ENCODE measurements at places on chromosomes 11 and 22. TPM values are rescaled to one million over a fixed set of nuclear protein-coding genes. Genes with fewer than 3 reads are reported as not detected.

- peaks cover 3% of the 10 kb centered on the region for H3K27me3 ChIP-seq
- no peaks in the 10 kb centered on the region for H3K36me3 ChIP-seq
- no peaks in the 10 kb centered on the region for H3K4me1 ChIP-seq
- H3K27ac ChIP-seq, result no peak overlapping the region
These were observed 181.6 kb upstream of the POU2AF2 start for GRCh38 chr11:111063726-111064517.

DNA sequence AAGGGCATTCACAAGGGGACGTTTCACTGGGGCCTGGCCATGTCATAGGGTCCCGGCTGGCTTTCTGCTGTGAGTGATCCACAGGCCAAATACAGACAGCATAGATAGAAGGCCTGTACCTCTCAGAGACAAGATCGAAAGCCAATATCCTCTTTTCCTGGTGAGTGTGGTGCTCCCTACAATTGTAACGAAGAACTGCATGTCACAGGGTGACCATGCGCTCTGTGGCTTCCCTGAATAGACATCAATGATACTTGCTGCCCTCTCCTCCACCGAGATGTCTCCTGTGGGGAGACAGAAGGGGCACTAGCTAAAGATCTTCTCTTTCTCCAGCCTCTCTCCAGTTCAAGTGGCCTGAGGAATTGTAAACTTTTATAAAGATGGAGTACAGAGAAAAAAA lies 226.1 kb upstream of the POU2AF2 start:
- DNase-seq, result no peak
- H3K27me3 ChIP-seq, result peaks cover 2% of the 10 kb centered on the region
- no peak overlapping the region for H3K27ac ChIP-seq
- no peaks in the 10 kb centered on the region for H3K4me1 ChIP-seq

The GSTT2B gene
- not detected for total RNA-seq

The DMC1 gene
- total RNA-seq, result 12.5 TPM

- H3K27me3 ChIP-seq, result no peaks in the 10 kb centered on the region
- H3K4me1 ChIP-seq, result no peaks in the 10 kb centered on the region
- no peaks in the 10 kb centered on the region for H3K36me3 ChIP-seq
These were observed 7.2 kb downstream of the SLC22A12 start for GRCh38 chr11:64598106-64598796.

DNA sequence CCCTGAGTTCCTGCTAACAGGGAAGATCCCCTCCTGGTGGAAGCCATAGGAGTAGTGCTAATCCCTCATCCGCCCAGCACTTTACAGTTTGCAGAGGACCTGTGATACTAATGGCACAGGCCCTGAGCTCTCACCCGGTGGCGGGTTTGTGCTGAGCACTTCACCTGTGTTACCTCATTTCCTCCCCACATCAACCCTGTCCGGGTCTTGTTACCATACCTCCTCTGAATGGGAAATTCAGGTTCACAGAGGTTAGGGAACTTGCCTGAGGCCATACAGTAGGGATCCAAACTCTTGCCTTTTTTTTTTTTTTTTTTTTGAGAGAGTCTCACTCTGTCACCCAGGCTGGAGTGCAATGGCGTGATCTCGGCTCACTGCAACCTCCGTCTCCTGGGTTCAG lies 25.2 kb downstream of the CAPN1 start:
- no peak for DNase-seq
- H3K27me3 ChIP-seq, result no peaks in the 10 kb centered on the region
- H3K36me3 ChIP-seq, result peaks cover 43% of the 10 kb centered on the region
- H3K4me1 ChIP-seq, result peaks cover 7% of the 10 kb centered on the region
- no peak overlapping the region for H3K27ac ChIP-seq

- no peak overlapping the region for H3K4me3 ChIP-seq
- H3K27me3 ChIP-seq, result no peaks in the 10 kb centered on the region
- DNase-seq, result no peak
- no peak overlapping the region for H3K27ac ChIP-seq
- no peaks in the 10 kb centered on the region for H3K36me3 ChIP-seq
These were observed 332.2 kb downstream of the LUZP2 start for GRCh38 chr11:24828938-24829605.

DNA sequence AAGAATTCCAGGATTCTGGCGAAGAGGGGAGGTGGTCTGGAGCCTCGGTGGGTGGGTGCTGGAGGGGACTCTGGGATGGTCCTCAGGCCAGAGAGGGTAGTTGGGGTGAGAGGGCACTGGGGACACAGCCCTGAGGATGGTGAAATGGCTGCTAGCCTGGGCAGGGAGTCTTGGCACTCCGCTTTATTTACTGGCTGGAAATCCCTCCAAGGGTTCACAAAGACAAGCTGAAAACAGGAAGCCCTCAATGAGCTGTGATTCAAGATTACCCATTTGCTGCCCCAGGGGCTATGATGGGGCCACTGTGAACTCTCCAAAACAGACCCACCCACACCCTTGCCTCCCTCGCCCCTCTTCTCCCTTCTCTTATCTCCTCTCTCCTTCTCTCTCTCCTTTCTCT lies 71.9 kb downstream of the FBXO7 start:
- H3K4me3 ChIP-seq, result no peak overlapping the region
- no peak for DNase-seq
- H3K27me3 ChIP-seq, result no peaks in the 10 kb centered on the region
- no peaks in the 10 kb centered on the region for H3K36me3 ChIP-seq

DNA sequence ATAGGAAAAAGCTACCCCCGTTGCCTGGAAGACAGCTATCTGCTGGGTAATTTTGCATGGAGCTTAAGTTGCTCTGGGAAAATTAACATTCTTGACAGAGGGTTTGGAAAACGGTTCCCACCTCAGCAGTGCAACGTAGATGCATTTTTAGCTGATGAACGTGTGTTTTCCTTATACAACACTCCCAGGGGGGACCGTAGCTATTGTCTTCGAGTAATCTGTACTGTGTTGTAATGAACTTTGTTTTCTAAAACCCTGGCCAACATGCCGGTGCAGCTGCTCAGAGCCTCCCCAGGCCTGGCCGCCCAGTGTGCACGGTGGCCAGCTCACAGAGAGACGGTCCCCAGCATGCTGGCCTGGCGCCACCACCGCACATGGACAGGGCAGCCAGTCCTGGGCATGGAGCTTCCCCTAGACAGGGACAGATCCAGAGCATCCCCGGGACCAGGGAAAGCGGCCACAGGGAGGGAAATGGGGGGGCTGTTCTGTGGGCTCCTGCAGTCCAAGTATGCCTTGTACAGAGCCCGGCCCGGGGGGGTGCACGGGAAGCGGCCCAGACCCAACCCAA lies 2.2 kb downstream of the TNNT3 start:
- no peak overlapping the region for H3K27ac ChIP-seq
- no peak for DNase-seq
- H3K27me3 ChIP-seq, result peaks cover 5% of the 10 kb centered on the region
- H3K36me3 ChIP-seq, result no peaks in the 10 kb centered on the region
- H3K4me3 ChIP-seq, result no peak overlapping the region
- peaks cover 2% of the 10 kb centered on the region for H3K4me1 ChIP-seq

DNA sequence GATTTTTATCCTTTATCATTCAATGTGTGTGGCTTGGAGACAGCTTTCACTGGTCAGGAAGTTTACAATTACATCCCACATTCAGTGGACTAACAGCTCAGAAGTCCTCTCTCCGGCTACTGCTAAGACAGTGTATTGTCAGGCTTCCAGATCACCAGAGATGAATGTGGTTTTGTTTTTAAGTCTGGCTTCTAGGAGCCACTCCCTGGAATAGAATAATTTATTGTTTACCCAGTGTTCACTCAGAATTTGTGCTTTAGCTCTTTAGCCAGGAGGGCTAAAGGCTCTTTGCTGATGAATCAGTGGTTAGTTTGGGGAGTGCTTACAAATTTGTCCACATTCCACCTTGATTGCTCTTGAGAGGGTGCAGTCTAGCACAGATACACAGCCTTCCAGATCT lies 26.5 kb downstream of the TRIM77 start:
- no peak for DNase-seq
- no peaks in the 10 kb centered on the region for H3K36me3 ChIP-seq
- no peaks in the 10 kb centered on the region for H3K4me1 ChIP-seq
- no peaks in the 10 kb centered on the region for H3K27me3 ChIP-seq

- H3K27ac ChIP-seq, result no peak overlapping the region
- no peak for DNase-seq
- H3K4me1 ChIP-seq, result peaks cover 7% of the 10 kb centered on the region
- H3K36me3 ChIP-seq, result peaks cover 2% of the 10 kb centered on the region
- H3K4me3 ChIP-seq, result no peak overlapping the region
These were observed 44.2 kb downstream of the PPFIA1 start for GRCh38 chr11:70314730-70315129.

The SMTNL1 gene
- not detected for total RNA-seq

The CDC42EP2 gene
- 0.70 TPM for total RNA-seq

GRCh38 chr11:124776865-124777645 lies 15.0 kb upstream of the ESAM start:
- H3K27me3 ChIP-seq, result no peaks in the 10 kb centered on the region
- no peak overlapping the region for H3K4me3 ChIP-seq
- peaks cover 13% of the 10 kb centered on the region for H3K4me1 ChIP-seq
- peaks cover 3% of the 10 kb centered on the region for H3K36me3 ChIP-seq

- H3K4me3 ChIP-seq, result no peak overlapping the region
- H3K36me3 ChIP-seq, result no peaks in the 10 kb centered on the region
- no peak for DNase-seq
- no peaks in the 10 kb centered on the region for H3K4me1 ChIP-seq
- H3K27ac ChIP-seq, result no peak overlapping the region
- peaks cover 2% of the 10 kb centered on the region for H3K27me3 ChIP-seq
These were observed 95.1 kb downstream of the PARVA start for GRCh38 chr11:12472401-12473005.

The KCNQ1OT1 gene
- 0.28 TPM for total RNA-seq

- H3K27me3 ChIP-seq, result peaks cover 13% of the 10 kb centered on the region
- no peaks in the 10 kb centered on the region for H3K4me1 ChIP-seq
- no peak overlapping the region for H3K27ac ChIP-seq
- DNase-seq, result no peak
- no peaks in the 10 kb centered on the region for H3K36me3 ChIP-seq
These were observed 26.4 kb downstream of the AMOTL1 start for GRCh38 chr11:94794287-94795168.

The ABCG4 gene
- total RNA-seq, result not detected

- no peak overlapping the region for H3K4me3 ChIP-seq
- DNase-seq, result no peak
- no peak overlapping the region for H3K27ac ChIP-seq
- peaks cover 18% of the 10 kb centered on the region for H3K36me3 ChIP-seq
These were observed 40.9 kb downstream of the DGCR2 start for GRCh38 chr22:19081351-19081750.

- peak overlapping the region; percentile 100 for H3K27ac ChIP-seq
- peak overlapping the region; percentile 82 for H3K4me3 ChIP-seq
- H3K4me1 ChIP-seq, result peaks cover 78% of the 10 kb centered on the region
- peak; percentile 40 for DNase-seq
- no peaks in the 10 kb centered on the region for H3K27me3 ChIP-seq
These were observed 59.0 kb downstream of the MYH9 start for GRCh38 chr22:36328635-36329253.

The MAPK8IP2 gene
- 0.15 TPM for total RNA-seq

The RTN3 gene
- 75.6 TPM for total RNA-seq

The OR52N2 gene
- not detected for total RNA-seq

DNA sequence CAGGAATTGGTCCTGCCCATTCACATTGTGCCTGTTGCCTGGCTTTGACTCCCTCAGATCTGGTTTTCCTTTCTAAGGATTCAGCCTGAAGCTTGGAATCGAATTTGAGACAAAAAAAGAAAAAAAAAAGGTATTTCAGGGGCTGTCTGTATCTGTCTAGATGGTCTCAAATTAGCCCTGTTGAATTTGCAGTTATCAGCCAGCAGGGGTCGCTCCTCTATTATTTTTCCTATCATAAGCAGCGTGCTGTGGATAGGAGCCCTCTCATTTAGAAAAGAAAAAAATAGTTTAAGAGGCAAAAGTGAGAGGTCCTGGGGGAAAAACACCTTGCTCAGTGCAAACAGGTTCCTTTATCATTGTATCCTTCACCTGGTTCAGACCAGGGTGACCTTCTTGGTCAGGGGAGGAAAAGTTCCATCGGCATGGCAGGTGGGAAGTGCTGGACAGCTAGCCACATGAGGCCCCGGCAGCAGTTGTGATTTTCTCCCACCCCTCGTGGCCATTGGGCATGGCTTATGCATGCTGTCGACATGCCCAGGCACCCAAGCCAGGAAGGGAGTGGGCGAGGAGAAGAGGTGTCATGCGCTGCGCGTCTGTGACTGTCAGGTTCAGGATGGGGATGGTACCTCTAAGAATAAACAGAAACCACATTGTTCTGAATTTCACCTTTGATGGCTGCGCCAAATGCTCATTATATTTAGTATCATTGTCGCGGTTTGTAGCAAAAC lies 13.1 kb downstream of the OR5AK2 start:
- H3K4me1 ChIP-seq, result no peaks in the 10 kb centered on the region
- no peaks in the 10 kb centered on the region for H3K27me3 ChIP-seq

GRCh38 chr22:44586999-44587736 lies 89.1 kb upstream of the RTL6 start:
- peaks cover 34% of the 10 kb centered on the region for H3K27me3 ChIP-seq
- H3K36me3 ChIP-seq, result no peaks in the 10 kb centered on the region
- H3K4me3 ChIP-seq, result no peak overlapping the region
- H3K27ac ChIP-seq, result no peak overlapping the region
- H3K4me1 ChIP-seq, result peaks cover 10% of the 10 kb centered on the region

- H3K4me1 ChIP-seq, result no peaks in the 10 kb centered on the region
- no peak overlapping the region for H3K4me3 ChIP-seq
- H3K27me3 ChIP-seq, result no peaks in the 10 kb centered on the region
- H3K27ac ChIP-seq, result no peak overlapping the region
- DNase-seq, result no peak
These were observed 96.1 kb downstream of the GRIA4 start for GRCh38 chr11:105705786-105706530.

DNA sequence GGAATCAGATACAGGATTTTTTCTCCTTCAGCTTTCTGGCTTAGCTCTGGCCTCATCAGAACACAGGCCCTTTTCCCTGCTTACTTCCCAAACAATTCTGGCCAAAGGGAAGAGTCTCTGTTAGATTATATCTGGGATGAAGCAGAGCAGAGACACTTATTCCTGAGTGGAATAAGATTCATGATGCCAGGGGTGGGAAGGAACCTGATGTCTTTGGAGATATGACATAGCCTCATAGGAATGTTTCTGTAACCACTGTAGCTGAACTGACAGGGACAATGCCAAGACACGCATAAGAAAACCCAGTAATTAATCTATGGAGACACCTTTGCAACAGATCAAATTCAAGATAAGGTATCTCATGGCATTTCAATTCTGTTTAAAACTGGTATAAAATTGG lies 177.1 kb upstream of the RAG2 start:
- H3K27ac ChIP-seq, result no peak overlapping the region
- H3K4me3 ChIP-seq, result no peak overlapping the region
- no peak for DNase-seq
- no peaks in the 10 kb centered on the region for H3K4me1 ChIP-seq
- peaks cover 5% of the 10 kb centered on the region for H3K27me3 ChIP-seq
- no peaks in the 10 kb centered on the region for H3K36me3 ChIP-seq

GRCh38 chr11:118909619-118910308 lies 16.0 kb downstream of the BCL9L start:
- H3K27ac ChIP-seq, result no peak overlapping the region
- peaks cover 23% of the 10 kb centered on the region for H3K36me3 ChIP-seq
- DNase-seq, result no peak
- H3K4me3 ChIP-seq, result no peak overlapping the region

GRCh38 chr11:130737866-130738431 lies 178.3 kb downstream of the SNX19 start:
- peaks cover 4% of the 10 kb centered on the region for H3K27me3 ChIP-seq
- H3K4me1 ChIP-seq, result peaks cover 22% of the 10 kb centered on the region
- H3K4me3 ChIP-seq, result no peak overlapping the region
- peaks cover 3% of the 10 kb centered on the region for H3K36me3 ChIP-seq

The API5 gene
- total RNA-seq, result 103 TPM

GRCh38 chr11:81852896-81853295 lies 880.8 kb downstream of the FAM181B start:
- DNase-seq, result no peak
- H3K4me1 ChIP-seq, result no peaks in the 10 kb centered on the region
- H3K27ac ChIP-seq, result no peak overlapping the region
- H3K27me3 ChIP-seq, result no peaks in the 10 kb centered on the region
- no peak overlapping the region for H3K4me3 ChIP-seq
